ENCODE measurements at places on chromosomes 3 and 15.

DNA sequence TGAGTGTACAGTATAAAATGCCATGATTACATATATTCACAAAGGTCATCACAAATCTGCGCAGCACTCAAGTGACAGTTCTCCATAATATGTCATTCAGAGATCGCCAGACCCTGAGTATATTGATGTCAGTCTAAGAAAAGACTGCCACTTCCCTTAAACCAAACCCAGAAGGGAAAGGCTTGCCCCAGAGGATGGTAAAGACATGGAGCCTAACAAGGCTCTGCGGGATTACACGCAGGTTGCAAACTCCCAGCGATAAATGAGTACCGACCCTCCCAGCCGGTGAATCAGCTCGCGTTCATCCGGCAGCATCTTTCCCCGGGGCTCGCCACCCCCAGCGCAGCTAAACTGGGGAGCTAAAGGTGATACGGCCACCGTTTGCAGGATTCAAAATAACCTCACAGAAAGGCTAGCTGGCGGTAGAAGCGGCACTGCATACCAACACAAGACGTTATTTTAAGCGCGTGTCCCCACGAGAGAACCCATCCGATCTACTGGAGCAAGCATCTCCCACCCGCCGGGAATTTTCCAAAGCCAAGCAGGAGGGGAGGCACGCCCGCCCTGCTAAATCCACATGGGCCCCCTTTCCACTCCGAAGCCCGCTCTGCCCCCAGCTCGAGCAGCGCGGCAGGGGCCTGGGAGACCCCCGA is 643 bp downstream of the MYO5A start:
- H3K4me1 ChIP-seq, result peaks cover 25% of the 10 kb centered on the region
- peak; percentile 17 for DNase-seq
- H3K4me3 ChIP-seq, result peak overlapping the region; percentile 80

DNA sequence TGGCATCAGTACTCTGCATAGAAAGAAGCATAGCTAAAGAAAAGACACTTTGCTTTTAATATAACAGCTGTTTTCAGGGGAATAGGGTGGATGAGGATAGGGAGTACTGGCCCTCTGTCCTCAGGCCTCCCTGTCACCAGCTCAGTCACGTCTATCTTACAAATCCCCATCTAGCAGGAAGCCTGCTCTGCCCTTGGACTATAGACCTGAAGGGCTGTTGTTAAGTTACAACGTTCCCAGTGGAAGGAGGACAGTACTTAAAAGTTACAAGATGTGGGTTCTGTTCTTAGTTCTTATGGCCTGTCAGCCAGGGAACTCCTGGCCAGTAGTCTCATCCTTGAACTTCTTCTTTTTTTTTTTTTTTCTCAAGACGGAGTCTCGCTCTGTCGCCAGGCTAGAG is 70.5 kb downstream of the RPL39L start:
- peaks cover 73% of the 10 kb centered on the region for H3K36me3 ChIP-seq
- peak overlapping the region; percentile 18 for H3K27ac ChIP-seq
- H3K4me1 ChIP-seq, result peaks cover 6% of the 10 kb centered on the region
- H3K27me3 ChIP-seq, result no peaks in the 10 kb centered on the region

- DNase-seq, result peak; percentile 21
- no peaks in the 10 kb centered on the region for H3K4me1 ChIP-seq
- H3K36me3 ChIP-seq, result peaks cover 39% of the 10 kb centered on the region
Observed at GRCh38 chr3:38479431-38480092, 16.6 kb upstream of the EXOG start.

- H3K4me3 ChIP-seq, result no peak overlapping the region
- H3K4me1 ChIP-seq, result no peaks in the 10 kb centered on the region
- no peak overlapping the region for H3K27ac ChIP-seq
- peak; percentile 43 for DNase-seq
- no peaks in the 10 kb centered on the region for H3K36me3 ChIP-seq
Observed at GRCh38 chr15:75153087-75153486, 48.6 kb upstream of the C15orf39 start.

GRCh38 chr3:197021729-197022404 is 7.8 kb downstream of the MELTF start:
- H3K36me3 ChIP-seq, result no peaks in the 10 kb centered on the region
- no peak overlapping the region for H3K4me3 ChIP-seq
- no peak overlapping the region for H3K27ac ChIP-seq
- H3K27me3 ChIP-seq, result no peaks in the 10 kb centered on the region

All from CD4-positive, CD25-positive, alpha-beta regulatory T cell (primary cell).